RPMI7951 (cell line): ENCODE measurements at places on chromosomes 3 and 15. TPM values are rescaled to one million over a fixed set of nuclear protein-coding genes. Genes with fewer than 3 reads are reported as not detected.

DNA sequence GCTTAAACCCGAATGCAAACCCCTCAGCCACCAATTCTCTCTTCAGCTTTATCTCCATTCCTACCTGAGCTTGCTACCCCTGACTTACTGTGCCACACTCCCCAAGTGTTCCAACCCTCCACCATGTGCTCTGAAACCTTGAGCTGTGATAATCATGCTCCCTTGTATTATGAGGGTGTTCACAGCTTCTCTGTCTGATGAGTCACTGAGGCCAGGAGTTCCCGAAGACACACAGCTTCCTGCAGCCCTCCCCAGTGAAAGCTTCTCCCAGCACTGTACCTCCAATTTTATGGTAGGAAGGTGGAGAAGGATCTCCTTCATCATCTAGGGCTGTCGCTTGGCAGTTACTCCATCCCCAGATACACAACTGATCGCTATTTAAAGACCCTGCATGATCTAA lies 24.9 kb downstream of the STAC start:
- no peak for DNase-seq

GRCh38 chr3:177554895-177555759 lies 357.8 kb upstream of the TBL1XR1 start:
- peak; percentile 89 for DNase-seq

GRCh38 chr3:49222002-49222401 lies 50.6 kb downstream of the KLHDC8B start:
- no peak for DNase-seq

- DNase-seq, result peak; percentile 13
Measured at GRCh38 chr15:93823971-93824913, 407.1 kb upstream of the MCTP2 start.

Gene ITIH3
- total RNA-seq, result not detected in 2 replicates

Gene GRK7
- 0.10 TPM in 1 of 2 replicates, not detected in the other for total RNA-seq

Gene GNAT1
- not detected in 2 replicates for total RNA-seq

Gene GOLGA8J
- total RNA-seq, result not detected in 2 replicates

DNA sequence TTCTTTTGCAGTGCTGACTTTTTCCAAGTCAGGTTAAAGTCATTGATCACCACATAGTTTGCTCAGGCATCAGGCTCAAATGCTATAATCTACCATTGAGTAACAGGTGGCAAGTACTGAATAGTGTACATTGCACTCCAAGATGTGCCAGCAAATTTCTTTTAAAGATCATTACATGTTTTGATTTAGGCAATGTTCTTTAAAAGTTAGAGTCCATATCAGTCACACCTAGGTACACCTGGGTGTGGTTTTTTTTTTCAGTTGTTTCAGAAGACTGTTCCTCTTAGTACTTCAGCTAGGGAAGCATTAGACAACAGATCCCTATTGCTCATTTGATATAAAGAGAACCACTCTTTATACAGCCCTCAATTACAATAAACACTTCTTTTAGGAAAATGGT lies 10.6 kb upstream of the SLC4A7 start:
- no peak for DNase-seq

Gene TTLL13
- not detected in 2 replicates for total RNA-seq

Gene ARPIN
- 12.0 and 15.1 TPM in 2 replicates for total RNA-seq

Gene COX17
- total RNA-seq, result 81.9 and 86.8 TPM in 2 replicates

Gene SPTBN5
- 1.7 and 1.9 TPM in 2 replicates for total RNA-seq

DNA sequence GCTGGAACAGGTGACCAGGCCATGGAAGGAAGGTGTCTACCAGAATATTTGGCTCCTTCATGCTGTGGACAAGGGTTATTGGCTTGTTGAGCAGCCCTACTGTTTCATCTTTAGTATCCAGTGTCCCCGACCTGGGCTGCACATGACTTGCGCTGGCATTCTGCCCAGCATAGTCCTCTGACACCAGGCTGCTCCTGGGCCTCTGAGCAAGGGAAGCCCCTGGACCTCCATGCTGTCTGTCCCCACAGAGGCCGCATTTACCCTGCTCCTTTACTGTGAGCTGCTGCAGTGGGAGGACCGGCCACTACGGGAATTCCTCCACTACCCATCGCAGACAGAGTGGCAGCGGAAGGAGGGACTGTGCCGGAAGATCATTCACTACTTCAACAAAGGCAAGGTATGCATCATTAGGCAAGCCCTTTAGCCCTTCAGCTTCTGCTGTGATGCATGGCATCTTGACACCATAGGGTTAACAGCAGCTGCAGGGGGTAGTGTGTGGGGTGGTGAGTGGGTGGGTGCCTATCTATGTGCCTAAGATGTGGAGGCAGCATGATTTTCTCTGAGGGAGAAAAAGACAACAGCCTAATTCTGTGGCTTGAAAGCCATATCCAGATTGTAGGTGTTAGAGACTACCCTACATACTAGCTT lies 44.0 kb upstream of the MANF start:
- DNase-seq, result peak; percentile 60

DNA sequence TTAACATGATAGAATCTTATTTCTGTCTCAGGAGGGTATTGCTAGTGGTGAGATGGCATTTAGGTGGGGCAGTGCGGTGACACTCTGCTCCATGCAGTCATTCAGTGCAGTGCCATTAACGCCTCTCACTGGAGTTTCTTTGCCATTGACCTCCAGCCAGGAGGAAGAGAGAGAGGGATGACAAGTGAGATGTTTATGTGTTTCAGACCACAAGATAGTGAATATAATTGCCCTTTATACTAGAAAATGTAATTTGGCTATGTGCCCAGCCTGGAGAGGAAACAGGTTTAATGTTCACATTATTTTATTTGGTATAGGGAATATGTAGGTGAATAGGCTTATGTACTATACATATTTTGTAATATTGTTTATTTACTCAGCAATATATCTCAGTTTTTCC lies 84.5 kb downstream of the ZIC1 start:
- DNase-seq, result no peak

DNA sequence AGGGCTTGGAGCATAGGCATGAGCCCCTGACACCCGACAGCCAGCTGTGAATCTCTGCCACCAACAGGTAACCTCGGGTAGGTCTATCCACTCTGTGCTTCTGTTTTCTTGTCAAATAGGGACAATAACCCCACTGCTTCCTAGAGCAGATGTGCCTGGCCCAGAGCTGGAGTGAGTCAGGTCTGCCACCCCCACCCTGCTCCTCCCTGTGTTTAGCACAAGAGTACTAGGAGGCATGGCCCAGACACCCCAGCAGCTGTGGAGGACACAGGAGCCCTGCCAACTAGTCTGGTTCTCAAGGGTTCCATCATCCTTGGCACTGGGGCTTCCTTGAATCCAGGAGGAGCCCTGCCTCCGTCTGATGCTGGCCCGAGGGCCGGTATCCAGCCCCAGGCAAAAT lies 33.7 kb upstream of the TMEM115 start:
- no peak for DNase-seq

DNA sequence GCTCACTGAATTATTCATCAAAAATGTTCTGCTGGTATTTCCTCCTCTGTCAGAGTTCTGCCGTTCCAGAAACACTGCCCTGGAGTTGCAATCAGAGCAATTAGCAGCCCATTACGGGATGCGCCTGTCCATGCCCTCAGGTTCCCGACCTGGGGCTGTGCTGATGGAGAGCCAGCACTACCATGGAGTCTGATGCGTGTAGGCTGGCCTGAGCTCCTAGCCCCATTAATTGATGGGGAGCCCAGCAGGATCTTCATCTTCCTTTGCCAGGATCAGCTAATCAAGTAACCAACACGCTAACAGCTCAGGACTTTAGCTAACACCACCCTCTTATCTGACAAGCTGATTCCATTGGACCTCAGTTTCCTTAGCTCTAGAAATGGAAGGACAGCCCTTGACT lies 164.2 kb downstream of the ABHD5 start:
- DNase-seq, result no peak

DNA sequence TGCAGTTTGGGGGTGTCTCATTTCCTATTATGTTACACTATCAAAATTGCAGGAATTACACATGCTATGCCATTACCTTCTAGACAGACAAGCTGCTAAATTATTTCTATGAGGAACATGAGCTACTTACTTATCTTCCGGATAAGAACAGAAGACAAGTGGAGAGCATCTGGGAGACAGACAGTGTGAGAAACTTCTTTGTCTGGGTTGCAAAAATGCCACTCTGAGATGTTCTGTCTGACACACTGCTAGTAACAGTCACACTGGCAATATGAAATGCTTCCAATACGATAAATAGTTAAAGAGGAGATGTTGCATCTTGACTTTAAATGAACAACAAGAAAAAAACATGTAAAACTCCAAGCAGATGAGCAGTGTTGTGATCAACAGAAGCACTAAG lies 40.1 kb downstream of the LSAMP start:
- DNase-seq, result no peak
